CD4-positive, alpha-beta T cell (primary cell): ENCODE measurements at places on chromosomes 13 and 19.
A peak's percentile ranks its signal among the peaks of the same experiment; 100 is the strongest.

GRCh38 chr13:23843436-23843835 is 45.8 kb downstream of the MIPEP start:
- DNase-seq, result no peak

DNA sequence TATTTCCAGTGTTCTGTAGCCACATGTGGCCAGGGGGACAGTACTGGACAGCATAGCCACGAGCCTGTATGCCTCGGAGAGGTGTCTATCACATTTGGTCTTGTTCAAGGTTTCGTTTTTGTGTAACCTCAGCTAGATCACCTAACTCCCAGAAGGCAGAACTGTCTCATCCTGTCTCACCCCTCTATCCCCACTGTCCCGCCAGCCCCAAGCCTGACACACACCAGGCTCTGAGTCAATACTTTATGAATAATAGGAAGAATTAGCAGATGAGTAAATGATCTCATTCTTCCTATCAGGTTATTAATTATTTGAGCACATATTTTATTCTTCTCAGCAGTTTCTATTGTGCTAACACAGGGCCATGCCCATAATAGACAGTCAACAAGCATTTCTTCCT is 132.2 kb downstream of the NUFIP1 start:
- DNase-seq, result no peak

- DNase-seq, result no peak
These were observed 6.3 kb downstream of the MIDN start for GRCh38 chr19:1254530-1255185.

DNA sequence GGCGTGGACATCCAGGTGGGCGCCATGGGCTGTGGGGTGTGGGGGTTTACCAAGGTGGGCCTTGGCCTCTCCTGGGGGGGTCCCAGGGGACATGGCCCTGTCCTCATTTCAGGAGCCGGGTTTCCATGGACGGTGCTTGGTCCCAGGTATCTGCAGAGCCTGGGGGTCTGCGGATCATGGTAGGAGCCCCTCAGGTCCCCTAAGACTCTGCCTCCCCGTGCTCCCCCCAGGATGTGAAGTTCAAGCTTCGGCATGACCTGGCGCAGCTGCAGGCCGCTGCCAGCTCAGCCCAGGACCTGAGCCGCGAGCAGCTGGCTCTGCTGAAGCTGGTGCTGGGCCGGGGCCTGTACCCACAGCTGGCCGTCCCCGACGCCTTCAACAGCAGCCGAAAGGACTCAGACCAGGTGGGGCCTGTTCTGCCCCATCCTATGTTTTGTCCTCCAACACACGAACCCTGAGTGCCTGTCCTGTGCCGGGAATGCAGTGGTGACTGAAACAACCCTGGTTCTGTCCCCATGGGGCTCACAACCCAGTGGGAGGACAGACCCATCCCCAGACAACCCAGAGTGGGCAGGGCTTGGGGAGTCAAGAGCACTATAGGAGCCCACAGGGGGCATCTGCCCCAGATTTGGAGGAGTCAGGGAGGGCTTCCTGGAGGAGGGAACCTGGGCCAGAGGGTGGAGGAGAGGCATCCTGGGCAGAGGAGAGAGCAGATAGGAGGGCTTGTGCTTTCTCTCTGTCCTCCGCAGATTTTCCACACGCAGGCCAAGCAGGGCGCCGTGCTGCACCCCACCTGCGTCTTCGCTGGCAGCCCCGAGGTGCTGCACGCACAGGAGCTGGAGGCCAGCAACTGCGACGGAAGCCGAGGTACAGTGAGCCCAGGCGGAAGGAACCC is 26.8 kb downstream of the DHX34 start:
- no peak for DNase-seq

GRCh38 chr19:11225172-11225571 is 14.2 kb upstream of the ANGPTL8 start:
- no peak for DNase-seq

GRCh38 chr13:92262100-92262788 is 863.8 kb downstream of the GPC5 start:
- DNase-seq, result no peak

- DNase-seq, result no peak
These were observed 394.9 kb downstream of the DLEU7 start for GRCh38 chr13:50448535-50448998.

DNA sequence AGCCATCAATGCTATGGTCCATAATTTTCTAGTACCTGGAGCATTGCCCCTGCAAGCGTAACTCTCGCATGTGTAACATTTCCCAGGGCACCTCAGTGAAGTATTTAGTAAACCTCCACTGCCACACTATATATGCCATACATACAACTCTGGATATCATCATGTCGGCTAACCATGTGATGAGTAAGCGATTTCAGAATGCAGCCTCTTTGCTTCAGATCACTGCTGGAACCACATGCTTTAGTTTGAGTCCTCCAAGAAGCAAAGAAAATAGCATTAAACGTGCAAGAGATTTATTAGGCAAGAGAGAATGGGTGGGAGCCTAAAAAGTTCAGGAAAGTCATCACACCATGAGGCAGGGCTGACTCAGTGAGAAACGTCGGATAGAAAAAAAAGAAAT is 635.6 kb upstream of the SLITRK5 start:
- DNase-seq, result no peak

- DNase-seq, result peak; percentile 28
These were observed 16.3 kb downstream of the PBX4 start for GRCh38 chr19:19602136-19602712.
